ENCODE measurements at places on chromosomes 13 and 19.

DNA sequence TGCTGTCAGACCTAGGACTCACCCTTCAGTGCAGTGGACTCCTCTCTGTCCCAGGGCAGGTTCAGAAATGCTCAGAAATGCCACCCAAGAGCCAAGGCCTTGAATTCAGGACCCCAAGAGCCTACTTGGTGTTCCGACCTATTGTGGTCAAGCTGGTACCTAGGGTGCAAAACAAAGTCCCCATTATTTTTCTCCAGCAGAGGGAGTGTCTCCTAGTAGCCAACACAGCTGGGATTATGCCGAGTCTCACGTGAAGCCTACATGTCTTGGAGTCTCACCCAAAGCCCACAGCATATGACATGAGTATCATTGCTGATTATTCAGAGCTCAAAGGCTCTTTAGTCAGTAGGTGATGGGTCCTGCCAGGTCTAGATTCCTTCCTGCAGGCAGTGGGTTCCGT is 671.1 kb upstream of the SPRY2 start:
- DNase-seq, result no peak

DNA sequence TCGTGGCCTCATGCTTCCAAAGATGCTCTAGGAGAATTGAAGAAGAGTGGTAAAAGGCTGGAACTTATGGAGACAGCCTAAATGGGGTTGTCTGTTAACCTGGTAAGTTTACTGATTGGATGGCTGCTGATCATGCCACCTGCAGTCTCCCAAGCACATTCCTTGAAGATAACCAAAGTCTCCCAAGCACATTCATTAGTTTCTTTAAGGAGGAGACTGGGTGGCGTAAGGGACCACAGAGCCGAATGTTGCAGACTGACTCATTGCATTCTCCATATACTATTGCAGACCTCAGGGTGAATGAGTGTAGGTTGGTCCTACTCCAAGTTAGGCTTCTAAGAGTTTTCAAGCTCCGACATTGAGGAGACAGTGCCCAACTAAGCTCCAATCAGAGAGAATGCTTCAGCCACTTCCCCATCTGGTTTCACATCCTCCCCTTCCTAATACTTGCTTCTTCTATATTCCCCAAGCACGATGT is at the start of gene IGFL3:
Gene IGFL3 (minus strand): TSS at position 51 of the 478 bp plus-strand sequence. CDS start 39 bp downstream, at position 12.
- no peak for DNase-seq

DNA sequence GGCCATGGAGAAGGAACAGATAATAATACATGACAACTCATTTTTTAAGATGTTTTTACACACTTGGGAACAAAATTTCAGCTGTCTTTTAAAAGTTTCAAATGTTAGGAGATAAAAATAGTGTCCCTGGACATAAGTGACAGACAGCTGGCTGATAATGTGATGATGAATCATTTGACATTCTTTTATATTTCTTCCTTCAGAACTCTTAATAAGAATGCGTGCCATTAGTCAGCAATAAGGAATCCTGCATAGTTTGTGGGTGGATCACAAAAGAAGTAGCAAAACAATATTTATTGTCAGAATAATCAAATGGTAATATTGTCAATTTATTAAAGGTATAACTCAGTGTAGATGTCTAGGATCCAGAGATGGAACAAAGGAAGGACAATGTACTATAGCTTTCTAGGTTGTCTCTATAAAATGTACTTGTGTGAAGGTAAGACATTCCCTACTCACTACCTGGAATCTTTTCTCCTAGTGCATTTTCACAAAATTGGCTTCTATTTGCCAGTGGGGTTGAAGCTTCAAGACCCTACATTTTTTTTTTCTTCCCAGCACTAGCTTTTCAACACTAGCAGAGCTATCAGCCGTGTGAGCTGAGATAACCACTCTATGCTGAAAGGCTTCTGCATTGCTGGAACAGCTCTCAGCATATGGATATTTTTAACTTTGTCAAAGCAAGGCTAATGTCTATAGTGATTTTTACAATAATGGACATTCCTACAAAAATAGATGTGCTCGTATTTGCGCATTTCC is 175.6 kb upstream of the SLITRK6 start:
- DNase-seq, result no peak

- no peak for DNase-seq
Observed at GRCh38 chr13:31001647-31002046, 69.2 kb downstream of the TEX26 start.

GRCh38 chr19:18073197-18073596 is 13.5 kb downstream of the IL12RB1 start:
- no peak for DNase-seq

GRCh38 chr19:8491574-8491973 is 10.9 kb downstream of the PRAM1 start:
- DNase-seq, result no peak

DNA sequence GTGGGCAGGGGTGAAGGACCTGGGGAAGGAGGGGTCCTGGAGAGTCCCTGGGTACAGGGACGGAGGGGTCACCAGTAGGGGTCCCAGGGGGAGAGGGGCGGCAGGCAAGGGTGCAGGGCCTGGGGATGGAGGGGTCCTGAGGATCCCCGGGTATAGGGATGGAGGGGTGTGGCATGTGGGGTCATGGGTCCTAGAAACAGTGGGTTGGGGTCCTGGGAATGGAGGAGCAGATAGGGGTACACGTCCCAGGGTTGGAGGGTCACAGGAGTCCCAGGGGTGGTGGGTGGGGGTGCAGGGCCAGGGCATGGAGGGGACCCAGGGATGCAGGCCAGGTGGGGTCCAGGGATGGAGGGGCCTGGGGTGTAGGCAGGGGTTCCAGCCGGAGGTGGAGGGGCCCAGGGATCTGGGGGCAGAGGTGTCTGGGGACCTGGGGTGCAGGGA is 1.4 kb downstream of the BTBD2 start:
- no peak for DNase-seq

- no peak for DNase-seq
Observed at GRCh38 chr13:40494946-40495620, 171.4 kb downstream of the FOXO1 start.

DNA sequence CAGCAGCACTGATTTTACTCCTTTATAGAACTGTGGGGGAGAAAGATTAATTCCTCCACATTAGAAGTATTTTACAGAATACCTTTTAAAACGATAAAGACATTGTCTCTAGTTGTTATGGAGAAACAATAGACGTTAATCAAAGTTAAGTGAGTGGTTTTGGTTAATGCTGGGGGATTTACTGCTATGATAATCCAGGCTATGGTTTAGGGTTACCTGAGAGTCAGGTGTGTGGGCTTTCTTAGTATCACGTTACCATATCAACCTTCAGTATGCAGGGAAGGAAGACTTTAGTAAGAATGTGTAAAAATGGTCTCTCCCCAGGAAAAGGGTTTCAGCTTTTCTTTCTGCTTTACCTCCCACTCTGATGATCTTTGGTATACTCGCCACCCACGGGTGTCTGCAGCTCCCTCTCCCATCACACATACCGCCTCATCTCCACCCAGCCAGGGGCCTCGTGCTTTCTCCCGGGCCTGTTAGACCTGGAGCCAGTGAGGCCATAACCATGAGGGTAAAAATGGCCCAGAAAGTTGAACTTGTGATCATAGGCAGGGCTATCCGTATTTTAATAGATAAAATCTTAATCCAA is 45.6 kb upstream of the WDFY2 start:
- no peak for DNase-seq

DNA sequence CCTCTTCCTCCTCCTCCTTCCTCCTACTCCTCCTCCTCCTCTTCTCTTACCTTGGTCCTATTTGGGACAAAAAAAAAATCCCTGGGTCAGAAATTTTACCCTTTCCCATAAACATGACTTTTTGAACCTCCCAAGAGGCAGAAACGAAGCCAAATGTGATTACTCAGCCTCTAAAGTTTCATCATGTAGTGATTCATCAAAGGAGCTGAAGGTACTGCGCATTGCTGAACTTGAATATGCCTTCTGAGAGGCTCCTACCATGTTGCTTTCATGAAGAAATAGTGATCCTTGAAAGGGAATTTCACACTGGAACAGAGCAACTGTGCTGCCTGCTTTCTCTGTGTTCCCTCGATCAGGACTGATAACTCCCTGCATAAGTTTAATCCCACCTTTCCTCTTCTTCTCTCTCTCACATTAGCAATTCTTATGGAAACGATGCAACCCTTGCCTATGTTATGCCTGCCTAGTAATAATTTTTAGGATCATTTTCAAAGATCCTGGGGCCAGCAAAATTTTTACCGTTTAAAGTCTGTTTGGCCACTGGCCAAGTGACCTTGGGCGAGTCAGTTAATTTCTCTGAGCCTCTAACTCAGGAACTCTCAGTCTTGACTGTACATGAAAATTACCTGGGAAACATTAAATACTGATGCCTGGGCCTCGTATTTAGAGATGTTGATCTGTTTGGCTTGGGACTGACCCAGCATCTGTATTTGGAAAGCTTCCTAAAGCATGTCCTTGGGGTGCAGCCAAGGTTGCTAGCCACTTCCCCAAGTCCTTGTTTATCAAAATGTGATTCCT is 149.5 kb downstream of the DCT start:
- DNase-seq, result no peak

Measured in activated T-helper 1 cell treated with Interleukin-2 at 50 U/mL for 16 hours (primary cell).